ENCODE measurements at places on chromosomes 5 and 9. TPM values are rescaled to one million over a fixed set of nuclear protein-coding genes. Genes with fewer than 3 reads are reported as not detected.

GRCh38 chr9:120559546-120559945, 20.4 kb downstream of the CDK5RAP2 start:
- DNase-seq: no peak

The SNX18 gene
- total RNA-seq: 3.9 TPM

GRCh38 chr9:123697686-123698085, 232.2 kb downstream of the DENND1A start:
- DNase-seq: no peak

DNA sequence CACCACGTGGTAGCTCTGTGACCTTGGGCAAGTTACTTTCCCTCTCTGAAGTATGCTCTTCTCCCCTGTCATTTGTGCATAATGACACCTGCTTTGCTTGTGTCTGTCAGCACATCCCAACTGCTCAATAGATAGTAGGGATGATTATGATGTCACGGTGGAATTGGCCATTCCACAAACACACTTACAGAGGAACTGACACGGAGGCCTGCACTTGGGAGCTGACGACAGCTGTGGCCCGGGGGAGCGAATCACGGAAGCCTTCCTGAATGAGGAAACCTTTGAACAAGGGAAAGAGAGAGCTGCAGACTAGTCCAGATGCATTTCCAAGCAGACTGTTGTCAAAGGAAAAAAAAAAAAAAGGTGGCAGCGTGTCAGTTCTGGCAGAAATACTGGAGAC, 21.0 kb downstream of the TLX3 start:
- no peak for DNase-seq

DNA sequence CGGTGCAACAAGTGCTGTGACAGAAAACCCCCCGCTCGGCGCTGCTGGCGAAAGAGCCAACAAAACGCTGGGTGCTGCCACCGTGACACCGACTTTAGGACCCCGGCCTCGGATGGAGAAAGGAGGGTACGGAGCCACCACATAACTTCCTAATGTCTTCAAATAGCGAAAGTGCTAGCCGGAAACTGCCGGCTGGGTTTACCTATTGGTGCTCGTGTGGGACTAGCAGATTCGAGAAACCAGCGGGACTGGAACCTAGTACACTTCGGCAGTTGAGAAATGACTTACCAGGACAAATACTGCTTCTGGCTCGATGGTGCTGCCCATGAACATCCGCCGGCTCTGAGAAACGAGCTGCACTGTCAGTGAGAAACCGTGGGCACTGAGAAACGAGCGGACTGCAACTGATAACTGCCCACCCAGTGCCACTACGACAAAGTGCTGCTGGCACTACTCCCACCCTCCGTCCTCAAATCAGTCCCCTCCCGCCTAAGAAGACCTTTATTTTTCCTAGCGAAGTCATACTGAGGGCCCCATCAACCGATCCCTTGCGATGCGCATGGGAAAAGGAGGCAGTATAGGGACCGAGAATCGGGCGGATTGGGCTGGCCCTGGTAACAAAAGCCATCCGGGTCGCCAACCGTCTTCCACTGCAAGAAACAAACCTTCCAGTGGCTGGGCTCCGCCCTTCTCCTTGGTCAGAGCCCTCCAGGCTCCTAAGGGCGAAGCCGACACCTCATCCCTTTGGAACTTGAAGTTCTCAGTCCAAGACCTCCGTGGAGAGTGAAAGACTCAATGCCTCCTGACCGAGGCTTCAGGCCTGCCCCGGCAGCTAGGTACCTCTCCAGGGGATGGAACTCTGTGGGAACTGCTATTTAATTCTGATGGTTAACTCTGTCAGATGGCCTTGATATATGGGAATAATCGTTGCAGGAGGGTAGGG, 27.0 kb upstream of the ANXA2R start:
- peak; percentile 92 for DNase-seq

- no peak for DNase-seq
Observed at GRCh38 chr9:98894761-98895160, 48.9 kb upstream of the COL15A1 start.

DNA sequence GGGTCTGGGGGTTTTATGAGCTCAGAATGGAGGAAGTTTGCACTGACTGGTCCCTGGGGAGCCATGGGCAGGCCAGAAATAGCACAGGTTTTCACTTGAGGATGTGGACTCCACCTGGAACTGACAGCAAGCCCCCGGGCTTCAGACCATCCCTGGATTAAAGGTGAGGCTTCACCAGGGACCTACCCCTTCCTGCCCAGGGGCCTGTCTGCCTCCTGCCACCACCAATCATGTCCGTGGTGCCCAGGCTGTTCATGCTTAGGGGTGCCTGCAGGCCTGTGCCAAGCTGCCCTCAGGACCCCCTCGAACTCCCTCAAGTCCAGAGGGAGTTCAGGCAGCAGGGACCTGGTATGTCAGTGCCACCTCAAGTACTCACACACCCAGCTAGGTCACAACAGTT, 577.2 kb upstream of the EDIL3 start:
- no peak for DNase-seq

The ZFAND5 gene
- total RNA-seq: 71.9 TPM

The TOR2A gene
- 12.7 TPM for total RNA-seq

The GKAP1 gene
- 4.4 TPM for total RNA-seq

- no peak for DNase-seq
Observed at GRCh38 chr5:173971681-173972345, 17.2 kb upstream of the C5orf47 start.

DNA sequence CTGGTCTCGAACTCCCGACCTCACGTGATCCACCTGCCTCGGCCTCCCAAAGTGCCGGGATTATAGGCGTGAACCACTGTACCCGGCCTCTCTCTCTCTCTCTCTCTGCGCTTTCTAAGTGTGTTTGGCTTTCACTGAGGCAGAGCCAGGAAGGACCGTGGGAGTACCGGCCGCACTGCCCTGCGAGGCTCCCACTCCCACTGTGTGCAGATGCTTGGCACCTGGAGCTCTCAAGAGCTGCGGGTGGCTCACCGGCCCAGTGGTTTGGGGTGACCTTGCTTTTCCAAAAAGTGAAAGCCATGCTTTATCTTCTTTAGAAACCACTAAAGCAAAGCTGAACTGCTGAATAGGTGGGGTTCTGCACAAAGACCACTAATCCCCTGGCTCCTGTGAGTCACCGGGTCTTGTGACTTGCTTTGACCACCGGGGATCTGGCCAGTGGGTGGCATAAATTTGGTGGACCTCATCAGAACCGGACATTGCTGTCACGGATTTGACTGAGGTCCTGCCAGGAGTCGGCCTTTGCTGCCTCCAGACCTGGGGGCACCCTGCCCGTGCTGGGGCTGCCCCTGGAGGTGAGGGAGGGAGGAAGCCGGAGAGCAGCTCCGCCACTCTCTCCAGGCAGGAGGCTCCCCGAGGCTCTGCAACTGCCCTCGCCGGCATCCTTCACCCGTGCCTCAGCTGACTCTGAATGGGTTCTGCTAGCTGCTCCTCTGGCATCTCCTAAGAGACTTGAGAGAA, 228.9 kb downstream of the FANCC start:
- no peak for DNase-seq

The GGTA1 gene
- total RNA-seq: not detected

DNA sequence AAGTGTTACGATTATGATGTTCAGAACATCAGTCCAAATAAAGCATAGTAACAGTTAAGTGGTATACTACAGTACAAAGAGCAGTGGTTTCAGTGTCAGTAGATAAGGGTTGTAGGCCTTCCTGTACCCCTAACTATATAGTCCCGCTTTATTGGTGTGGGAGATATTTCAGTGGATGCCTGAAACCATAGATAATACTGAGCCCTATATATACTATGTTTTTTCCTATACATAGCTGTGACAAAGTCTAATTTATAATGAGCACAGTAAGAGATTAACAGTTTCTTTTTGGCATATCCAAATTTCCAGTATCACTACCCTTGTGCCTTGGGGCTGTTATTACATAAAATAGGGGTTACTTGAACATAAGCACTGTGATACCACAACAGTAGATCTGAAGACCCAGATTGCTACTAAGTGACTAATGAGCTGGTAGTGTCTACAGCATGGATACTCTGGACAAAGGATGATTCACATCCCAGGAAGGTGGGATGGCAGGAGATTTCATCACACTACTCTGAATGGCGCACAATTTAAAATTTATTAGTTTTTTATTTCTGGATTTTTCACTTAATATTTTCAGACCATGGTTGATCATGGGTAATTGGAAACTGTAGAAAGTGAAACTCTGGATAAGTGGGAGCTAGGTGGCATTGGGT, 119.3 kb downstream of the RPS23 start:
- no peak for DNase-seq

The FAM81B gene
- total RNA-seq: not detected

DNA sequence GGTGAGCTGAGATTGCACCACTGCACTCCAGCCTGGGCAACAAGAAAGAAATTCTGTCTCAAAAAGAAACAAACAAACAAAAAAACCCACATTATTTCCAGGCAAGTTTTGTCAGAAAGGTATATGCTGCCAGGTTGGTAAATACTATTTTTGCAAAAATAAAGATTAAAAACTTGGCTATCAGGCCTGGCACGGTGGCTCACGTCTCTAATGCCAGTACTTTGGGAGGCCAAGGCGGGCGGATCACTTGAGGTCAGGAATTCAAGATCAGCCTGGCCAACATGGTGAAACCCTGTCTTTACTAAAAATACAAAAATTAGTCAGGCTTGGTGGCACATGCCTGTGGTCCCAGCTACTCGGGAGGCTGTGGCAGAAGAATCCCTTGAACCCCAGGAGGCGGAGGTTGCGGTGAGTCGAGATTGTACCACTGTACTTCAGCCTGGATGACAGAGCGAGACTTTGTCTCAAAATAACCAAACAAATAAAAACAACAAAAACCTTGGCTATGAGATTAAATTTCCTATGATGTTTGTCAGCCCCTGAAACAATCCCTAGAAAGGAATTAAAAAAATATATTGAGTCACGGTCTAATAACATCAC, 22.7 kb downstream of the AGXT2 start:
- DNase-seq: no peak
